Stimulated activated CD4-positive, alpha-beta T cell treated with anti-CD3 and anti-CD28 coated beads, Interleukin-4, amount 100 ng/mL, for 24 hours (primary cell): ENCODE measurements at places on chromosomes 11 and 22.

- DNase-seq: no peak
Observed at GRCh38 chr22:42343121-42343454, 72.6 kb upstream of the TCF20 start.

- no peak for DNase-seq
Observed at GRCh38 chr11:33616552-33616951, 84.1 kb downstream of the C11orf91 start.

DNA sequence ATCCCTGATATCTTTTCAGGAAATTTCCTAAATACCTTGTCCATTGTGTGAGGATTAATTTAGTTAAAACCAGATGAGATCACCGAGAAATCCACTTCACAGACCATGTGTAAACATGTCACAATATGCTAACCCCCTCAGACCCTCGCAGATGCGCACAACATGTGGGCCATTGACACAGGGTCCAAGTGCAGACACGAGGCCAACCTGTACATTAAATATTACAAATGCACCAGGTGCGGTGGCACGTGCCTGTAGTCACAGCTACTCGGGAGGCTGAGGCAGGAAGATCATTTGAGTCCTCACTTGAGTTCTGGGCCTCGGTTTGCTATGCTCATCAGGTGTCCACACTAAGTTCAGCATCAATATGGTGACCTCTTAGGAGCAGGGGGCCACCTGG lies 9.9 kb upstream of the TMPRSS4 start:
- no peak for DNase-seq

GRCh38 chr11:74392256-74392655 lies 6.0 kb downstream of the PGM2L1 start:
- no peak for DNase-seq

- no peak for DNase-seq
Observed at GRCh38 chr11:118277312-118277711, 13.2 kb upstream of the MPZL2 start.

DNA sequence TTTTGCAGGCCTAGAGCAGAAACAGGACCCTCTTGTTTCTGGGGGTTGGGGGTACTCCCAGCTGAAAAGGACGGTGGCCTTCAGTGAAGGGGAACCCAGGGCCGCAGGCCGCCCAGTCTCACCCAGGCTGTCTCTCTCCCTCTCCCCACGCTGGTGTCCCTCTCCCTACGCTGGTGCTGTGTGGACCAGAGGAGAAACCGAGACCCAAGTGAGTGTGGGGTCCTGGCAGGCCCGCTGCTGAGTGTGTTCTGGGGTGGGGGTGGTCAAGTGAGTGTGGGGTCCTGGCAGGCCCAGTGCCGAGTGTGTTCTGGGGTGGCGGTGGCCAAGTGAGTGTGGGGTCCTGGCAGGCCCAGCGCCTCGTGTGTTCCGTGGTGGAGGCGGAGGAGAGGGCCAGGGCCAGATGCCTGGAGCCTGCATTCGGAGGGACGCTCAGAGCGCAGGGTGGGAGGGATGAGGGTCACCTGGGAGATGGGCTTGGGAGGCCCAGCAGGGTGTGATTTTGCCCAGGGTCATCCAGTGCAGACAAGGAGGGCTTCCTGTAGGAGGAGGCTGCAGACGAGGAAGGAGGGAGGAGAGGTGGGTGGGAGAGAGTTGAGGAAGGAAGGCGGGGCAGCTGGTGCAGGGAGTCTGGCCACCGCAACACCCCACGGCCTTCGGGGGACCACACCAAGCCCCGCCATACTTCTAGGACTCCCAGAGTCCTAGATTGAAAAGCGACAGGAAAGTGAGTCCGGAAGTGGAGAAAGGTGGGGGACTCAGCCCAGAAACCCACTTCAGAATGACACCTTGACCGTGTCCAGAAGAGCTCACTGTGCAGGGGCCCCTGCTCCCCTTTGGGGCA lies 10.3 kb downstream of the TNNT3 start:
- no peak for DNase-seq

- DNase-seq: no peak
Observed at GRCh38 chr22:31184015-31184414, 24.0 kb downstream of the RNF185 start.

DNA sequence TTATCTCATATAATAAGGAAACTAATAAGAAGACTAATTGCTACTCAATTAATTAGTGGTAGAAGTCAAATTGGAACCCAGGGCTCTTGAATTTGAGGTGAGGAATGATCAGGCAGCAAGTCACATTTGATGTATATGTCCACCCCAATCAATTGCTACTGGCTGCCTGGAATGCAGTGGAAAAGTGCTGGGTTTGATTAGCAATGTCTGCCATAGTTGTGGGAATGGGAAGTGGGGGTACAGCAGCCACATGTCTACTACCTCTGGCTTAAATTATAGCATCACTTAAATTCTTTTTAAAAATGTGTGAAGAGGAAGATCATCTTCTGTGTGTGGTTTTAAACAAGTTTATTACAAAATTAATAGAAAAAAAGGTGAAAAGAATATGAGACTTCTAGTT lies 50.8 kb upstream of the NAV2 start:
- no peak for DNase-seq

GRCh38 chr11:99814021-99814420 lies 793.3 kb downstream of the CNTN5 start:
- DNase-seq: no peak

- peak; percentile 84 for DNase-seq
Observed at GRCh38 chr11:66328302-66329144, 7.7 kb downstream of the RIN1 start.

DNA sequence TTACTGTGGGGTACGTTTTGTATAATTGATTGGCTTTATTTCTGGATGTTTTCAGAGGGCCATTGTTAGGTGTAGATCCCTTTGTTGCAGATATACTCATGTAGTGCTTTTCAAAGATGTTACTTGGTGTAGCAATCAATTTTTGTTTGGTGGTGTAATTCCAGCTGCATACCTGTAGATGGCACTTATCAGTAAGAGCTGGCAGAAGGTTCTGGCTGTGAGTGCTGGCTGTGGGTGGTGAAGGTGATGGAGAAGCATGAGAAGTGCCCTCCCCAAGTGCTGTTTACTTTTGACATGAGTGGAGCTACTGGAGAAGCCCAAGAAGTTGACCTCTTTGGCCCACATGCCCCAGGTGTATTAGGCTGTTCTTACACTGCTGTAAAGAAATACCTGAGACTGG lies 1074.9 kb downstream of the FAM181B start:
- no peak for DNase-seq

GRCh38 chr11:104219096-104219495 lies 55.1 kb upstream of the PDGFD start:
- DNase-seq: no peak

GRCh38 chr22:39382410-39382809 lies 17.2 kb upstream of the TAB1 start:
- DNase-seq: no peak

GRCh38 chr11:94219771-94220170 lies 84.6 kb upstream of the IZUMO1R start:
- DNase-seq: no peak

- no peak for DNase-seq
Observed at GRCh38 chr11:94154095-94154856, 25.6 kb downstream of the PANX1 start.

DNA sequence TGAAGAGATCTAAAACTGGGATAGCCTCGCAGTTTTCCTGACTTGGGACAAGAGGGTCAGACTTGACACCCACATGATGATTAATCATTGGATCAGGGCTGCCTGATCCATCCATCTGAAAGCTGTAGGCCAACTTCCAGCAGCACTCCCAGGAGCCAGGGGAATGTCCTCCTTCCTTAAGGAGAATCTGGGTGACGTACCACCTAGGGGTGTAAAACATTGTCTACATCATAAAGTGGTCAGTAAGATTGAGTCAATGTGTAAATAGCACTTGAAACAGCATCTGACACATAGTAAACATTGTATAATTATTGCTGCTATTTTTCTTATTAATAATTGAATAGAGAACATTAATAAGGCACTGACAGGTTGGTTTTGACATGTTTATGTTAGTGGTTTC lies 392.8 kb downstream of the JRKL start:
- DNase-seq: no peak

DNA sequence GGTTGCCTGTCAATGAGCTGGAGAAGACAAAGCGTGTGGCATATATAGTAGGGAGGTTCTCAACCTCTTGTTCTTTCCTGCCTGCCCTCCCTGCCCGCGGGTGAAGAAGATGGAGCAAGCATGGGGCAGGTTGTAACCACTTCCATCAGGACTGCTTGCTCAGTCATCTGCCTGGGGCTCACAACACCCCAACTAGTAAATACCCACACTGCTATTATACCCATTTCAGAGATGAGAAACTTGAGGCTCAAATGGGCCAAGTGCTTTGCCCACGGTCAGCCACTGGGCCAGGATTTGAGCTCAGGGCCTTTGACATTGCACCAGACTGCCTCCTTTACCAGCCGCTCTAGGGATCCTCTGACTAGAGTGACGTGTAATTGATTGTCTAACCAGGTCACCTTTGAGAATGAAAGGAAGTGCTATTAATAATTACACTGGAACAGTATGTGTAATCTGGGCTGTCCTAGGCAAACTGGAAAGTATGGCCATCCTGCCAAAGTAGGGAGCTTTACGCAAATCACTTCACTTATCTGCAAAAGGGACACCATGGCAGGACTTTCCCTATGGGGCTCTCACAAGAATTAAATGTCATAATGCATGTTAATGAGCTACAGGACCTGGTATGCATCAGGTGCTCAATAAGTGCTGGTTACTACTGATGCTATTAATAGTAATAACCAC lies 2.8 kb upstream of the CDC42EP1 start:
- no peak for DNase-seq
